ENCODE measurements at places on chromosomes 6 and 20.

DNA sequence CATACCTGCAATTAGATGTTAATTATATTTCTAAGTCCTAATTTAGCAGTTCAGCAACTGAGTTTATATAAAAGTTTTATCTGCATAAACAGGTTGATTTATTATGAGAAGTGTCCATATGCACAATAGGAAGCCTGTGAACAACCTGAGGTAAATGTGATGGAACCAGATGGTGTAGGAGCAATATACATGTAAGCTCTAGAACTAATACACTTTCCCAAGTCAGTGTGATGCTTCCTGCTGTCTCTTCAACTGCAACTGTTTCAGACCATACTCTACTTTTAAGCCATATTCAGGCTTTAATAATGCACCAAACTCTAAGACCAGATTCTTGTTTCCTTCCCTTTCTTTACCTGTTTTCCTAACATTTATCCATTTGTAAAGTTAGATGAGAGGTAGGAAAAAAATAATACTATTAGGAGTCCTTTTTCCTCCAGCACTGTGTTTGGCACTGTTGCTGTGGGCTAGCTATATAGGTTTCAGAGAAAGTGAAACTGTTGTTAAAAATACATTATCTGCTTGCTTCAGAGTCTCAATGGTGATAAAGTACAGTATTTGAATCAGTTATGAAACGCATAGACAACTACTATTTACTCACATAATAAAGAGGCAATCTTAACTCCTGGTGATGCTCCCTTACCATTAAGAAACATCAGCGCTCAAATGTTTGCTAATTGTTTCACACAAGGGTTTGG is 1009.3 kb downstream of the GRIK2 start:
- H3K36me3 ChIP-seq, result no peaks in the 10 kb centered on the region
- no peaks in the 10 kb centered on the region for H3K27me3 ChIP-seq
- DNase-seq, result no peak
- H3K4me3 ChIP-seq, result no peak overlapping the region
- H3K27ac ChIP-seq, result no peak overlapping the region

DNA sequence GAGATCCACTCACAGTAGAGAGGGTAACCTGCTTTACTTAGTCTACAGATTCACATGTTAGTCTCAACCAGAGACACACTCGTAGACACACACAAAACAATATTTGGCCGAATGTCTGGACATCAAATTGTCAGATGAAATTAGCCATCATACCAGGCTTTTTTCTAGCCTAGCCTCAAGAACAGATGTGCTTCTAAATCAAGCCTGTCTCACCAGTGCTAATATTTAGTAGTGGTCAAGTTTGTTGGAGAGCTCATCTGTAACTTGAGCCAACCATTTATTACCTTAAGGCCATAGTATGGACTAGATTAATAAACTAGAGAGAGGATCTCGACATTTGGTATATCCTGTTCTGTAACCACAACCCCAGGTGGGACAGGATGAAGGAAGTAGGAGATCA is 1118.8 kb upstream of the MAP3K7 start:
- DNase-seq, result no peak
- no peaks in the 10 kb centered on the region for H3K27me3 ChIP-seq
- no peak overlapping the region for H3K27ac ChIP-seq

GRCh38 chr6:10792101-10792500 is 44.5 kb downstream of the TMEM14B start:
- DNase-seq, result no peak
- H3K27me3 ChIP-seq, result no peaks in the 10 kb centered on the region
- no peak overlapping the region for H3K4me3 ChIP-seq
- no peaks in the 10 kb centered on the region for H3K4me1 ChIP-seq
- no peaks in the 10 kb centered on the region for H3K36me3 ChIP-seq

- no peak overlapping the region for H3K4me3 ChIP-seq
- 0 out of 2 replicates have a peak, but pooled peaks cover 5% of the 10 kb centered on the region for H3K4me1 ChIP-seq
Measured at GRCh38 chr6:167703347-167703746, 123.4 kb upstream of the AFDN start.

GRCh38 chr20:59779656-59780380 is 153.6 kb downstream of the SYCP2 start:
- no peaks in the 10 kb centered on the region for H3K4me1 ChIP-seq
- no peak for DNase-seq
- no peaks in the 10 kb centered on the region for H3K27me3 ChIP-seq
- no peaks in the 10 kb centered on the region for H3K36me3 ChIP-seq

GRCh38 chr6:70150521-70150920 is 152.4 kb downstream of the COL9A1 start:
- H3K4me3 ChIP-seq, result no peak overlapping the region
- H3K4me1 ChIP-seq, result no peaks in the 10 kb centered on the region
- no peak for DNase-seq
- no peaks in the 10 kb centered on the region for H3K27me3 ChIP-seq
- no peaks in the 10 kb centered on the region for H3K36me3 ChIP-seq

DNA sequence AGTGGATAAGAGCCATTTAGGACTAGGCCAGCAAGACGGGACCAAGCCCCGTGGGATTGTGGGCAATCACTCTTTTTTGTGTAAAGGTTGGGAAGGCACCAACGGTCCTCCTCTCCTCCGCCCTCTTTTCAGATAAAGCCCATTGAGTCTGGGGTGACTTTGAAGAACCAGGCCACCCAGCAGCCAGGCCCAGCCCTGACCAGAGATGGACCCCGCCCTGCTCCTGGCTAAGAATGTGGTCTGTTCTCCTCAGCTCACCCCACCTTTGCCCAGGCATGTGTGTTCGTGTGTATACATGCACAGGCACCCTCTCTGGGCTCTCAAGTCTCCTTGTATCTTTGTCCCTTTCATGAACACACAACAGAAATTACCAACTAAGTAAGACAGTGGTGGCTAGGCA is 9.1 kb downstream of the SDC4 start:
- peaks cover 24% of the 10 kb centered on the region for H3K4me1 ChIP-seq
- no peak overlapping the region for H3K4me3 ChIP-seq
- no peaks in the 10 kb centered on the region for H3K27me3 ChIP-seq
- DNase-seq, result no peak

GRCh38 chr20:20505554-20505953 is 137.7 kb downstream of the INSM1 start:
- no peak for DNase-seq
- no peak overlapping the region for H3K4me3 ChIP-seq
- no peaks in the 10 kb centered on the region for H3K36me3 ChIP-seq
- no peak overlapping the region for H3K27ac ChIP-seq
- no peaks in the 10 kb centered on the region for H3K4me1 ChIP-seq

GRCh38 chr6:152472325-152472724 is 164.8 kb downstream of the SYNE1 start:
- DNase-seq, result no peak
- H3K4me1 ChIP-seq, result no peaks in the 10 kb centered on the region
- H3K4me3 ChIP-seq, result no peak overlapping the region

- no peak overlapping the region for H3K4me3 ChIP-seq
- no peaks in the 10 kb centered on the region for H3K4me1 ChIP-seq
- peaks cover 39% of the 10 kb centered on the region for H3K36me3 ChIP-seq
- no peak for DNase-seq
- H3K27me3 ChIP-seq, result no peaks in the 10 kb centered on the region
- H3K27ac ChIP-seq, result no peak overlapping the region
Measured at GRCh38 chr6:89660981-89661380, 22.4 kb upstream of the LYRM2 start.

- no peaks in the 10 kb centered on the region for H3K36me3 ChIP-seq
- no peak for DNase-seq
- H3K27me3 ChIP-seq, result no peaks in the 10 kb centered on the region
- H3K4me1 ChIP-seq, result no peaks in the 10 kb centered on the region
Measured at GRCh38 chr6:111171577-111172400, 84.5 kb downstream of the SLC16A10 start.

DNA sequence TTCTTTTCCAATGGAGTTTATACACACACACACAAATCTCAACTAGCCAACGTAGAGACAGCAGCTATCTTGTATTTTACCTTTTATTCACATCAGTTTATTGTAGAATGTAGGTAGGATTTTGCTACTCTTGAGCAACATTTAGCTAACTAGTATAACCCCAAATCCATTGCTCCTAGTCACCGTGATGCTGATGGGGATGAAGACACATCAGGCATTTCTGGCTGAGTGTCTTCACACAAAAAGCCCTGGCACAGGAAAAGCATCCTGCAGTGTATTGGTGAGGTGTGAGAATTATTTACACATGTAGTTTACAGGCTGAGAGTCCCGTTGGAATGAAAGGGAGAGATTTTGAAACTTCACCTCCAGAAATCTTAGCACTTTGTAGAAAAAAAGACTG is 65.9 kb upstream of the FBXL4 start:
- H3K4me3 ChIP-seq, result no peak overlapping the region
- no peak overlapping the region for H3K27ac ChIP-seq
- H3K36me3 ChIP-seq, result no peaks in the 10 kb centered on the region
- no peaks in the 10 kb centered on the region for H3K4me1 ChIP-seq
- no peak for DNase-seq

- H3K27me3 ChIP-seq, result no peaks in the 10 kb centered on the region
- no peaks in the 10 kb centered on the region for H3K36me3 ChIP-seq
- no peak overlapping the region for H3K4me3 ChIP-seq
- no peak for DNase-seq
Measured at GRCh38 chr6:16092140-16092539, 36.7 kb upstream of the MYLIP start.

- no peaks in the 10 kb centered on the region for H3K4me1 ChIP-seq
- H3K36me3 ChIP-seq, result no peaks in the 10 kb centered on the region
- DNase-seq, result no peak
- H3K4me3 ChIP-seq, result no peak overlapping the region
- no peaks in the 10 kb centered on the region for H3K27me3 ChIP-seq
Measured at GRCh38 chr6:16568128-16568527, 193.1 kb downstream of the ATXN1 start.

DNA sequence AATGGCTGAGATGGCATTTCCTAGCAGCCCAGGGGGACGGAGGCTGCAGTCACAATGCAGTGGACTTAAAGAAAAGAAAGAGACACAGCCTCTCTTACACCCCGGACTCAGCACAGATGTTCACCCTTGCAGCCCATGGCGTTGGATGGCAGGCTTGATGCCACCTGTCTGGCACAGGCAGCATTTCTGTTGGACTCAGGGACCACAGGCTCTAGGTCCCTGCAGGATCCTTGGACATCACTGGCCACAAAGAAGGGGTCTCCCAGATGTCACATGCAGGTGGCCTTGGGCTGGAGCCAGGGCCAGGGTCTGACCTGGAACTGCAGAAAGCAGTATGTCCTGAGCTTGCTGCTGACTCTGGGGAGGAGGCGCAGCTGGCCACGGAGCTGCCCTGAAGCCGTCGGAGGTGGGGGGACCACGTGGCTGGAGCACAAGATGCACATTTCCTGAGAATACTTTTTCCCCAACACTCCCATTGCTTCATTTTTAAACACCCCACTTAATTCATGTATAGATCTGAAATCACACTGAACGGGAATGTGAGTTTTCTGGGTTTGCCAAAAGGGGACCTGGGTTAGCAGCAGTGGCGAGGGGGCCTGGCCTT is 102.3 kb upstream of the SULF2 start:
- H3K4me1 ChIP-seq, result no peaks in the 10 kb centered on the region
- DNase-seq, result no peak
- no peak overlapping the region for H3K27ac ChIP-seq
- no peaks in the 10 kb centered on the region for H3K27me3 ChIP-seq
- no peak overlapping the region for H3K4me3 ChIP-seq

- H3K4me1 ChIP-seq, result peaks cover 3% of the 10 kb centered on the region
- no peak overlapping the region for H3K4me3 ChIP-seq
- H3K36me3 ChIP-seq, result peaks cover 14% of the 10 kb centered on the region
- no peak for DNase-seq
- no peak overlapping the region for H3K27ac ChIP-seq
Measured at GRCh38 chr20:25301357-25301920, 53.6 kb downstream of the PYGB start.

GRCh38 chr6:45558858-45559257 is 181.1 kb upstream of the SUPT3H start:
- no peak overlapping the region for H3K27ac ChIP-seq
- no peaks in the 10 kb centered on the region for H3K36me3 ChIP-seq
- no peak for DNase-seq
- H3K4me3 ChIP-seq, result no peak overlapping the region
- H3K27me3 ChIP-seq, result no peaks in the 10 kb centered on the region
- no peaks in the 10 kb centered on the region for H3K4me1 ChIP-seq

GRCh38 chr6:148761527-148762011 is 14.7 kb downstream of the UST start:
- no peaks in the 10 kb centered on the region for H3K36me3 ChIP-seq
- DNase-seq, result no peak
- H3K27me3 ChIP-seq, result no peaks in the 10 kb centered on the region

GRCh38 chr6:24927985-24928745 is 7.6 kb downstream of the RIPOR2 start:
- no peak overlapping the region for H3K27ac ChIP-seq
- no peak overlapping the region for H3K4me3 ChIP-seq
- no peak for DNase-seq
- H3K27me3 ChIP-seq, result no peaks in the 10 kb centered on the region
- no peaks in the 10 kb centered on the region for H3K36me3 ChIP-seq
- H3K4me1 ChIP-seq, result peaks cover 7% of the 10 kb centered on the region

DNA sequence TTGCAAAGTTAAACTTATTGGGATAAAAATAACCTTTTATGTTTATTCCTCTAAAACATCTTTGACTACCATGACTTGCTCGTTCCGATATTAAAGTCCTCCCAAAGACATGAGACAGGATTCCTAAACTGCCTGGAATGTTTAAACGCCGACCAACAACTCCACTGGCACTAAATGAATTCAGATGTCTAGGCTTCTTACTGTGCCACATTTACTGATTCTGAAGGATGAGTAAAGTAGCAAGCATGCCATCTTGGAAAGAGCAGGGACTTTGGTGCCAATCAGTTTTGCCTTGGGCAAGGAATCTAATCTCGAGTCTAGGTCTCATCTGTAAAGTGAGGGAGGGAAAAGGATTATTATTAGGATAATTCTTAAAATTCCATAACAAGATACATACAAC is 25.3 kb downstream of the MBOAT1 start:
- no peaks in the 10 kb centered on the region for H3K36me3 ChIP-seq
- H3K27ac ChIP-seq, result no peak overlapping the region
- DNase-seq, result no peak
- H3K27me3 ChIP-seq, result no peaks in the 10 kb centered on the region
- H3K4me3 ChIP-seq, result no peak overlapping the region

DNA sequence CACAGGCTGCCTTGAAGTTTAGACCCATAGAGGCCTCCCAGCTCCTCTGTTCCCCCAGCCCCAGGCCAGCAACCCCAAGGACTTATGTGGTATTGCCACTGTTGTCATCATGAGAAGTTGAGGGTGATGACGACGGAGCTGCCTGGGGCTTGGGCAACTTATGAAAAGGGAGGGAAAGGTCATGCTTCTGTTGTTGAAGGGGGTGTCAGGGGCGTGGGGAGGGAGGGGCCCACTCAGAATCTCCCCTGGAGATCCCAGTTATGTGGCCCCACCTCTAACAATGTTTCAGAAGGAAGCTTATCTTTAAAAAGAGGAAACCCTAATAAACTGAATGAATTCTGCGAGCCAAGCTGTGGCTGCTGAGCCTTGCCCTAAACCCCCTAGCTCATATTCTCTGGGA is 4.2 kb downstream of the ADTRP start:
- no peak overlapping the region for H3K27ac ChIP-seq
- no peak for DNase-seq
- peaks cover 6% of the 10 kb centered on the region for H3K4me1 ChIP-seq
- no peaks in the 10 kb centered on the region for H3K27me3 ChIP-seq

- no peak overlapping the region for H3K4me3 ChIP-seq
- H3K36me3 ChIP-seq, result no peaks in the 10 kb centered on the region
- DNase-seq, result no peak
- no peak overlapping the region for H3K27ac ChIP-seq
Measured at GRCh38 chr6:48101290-48101689, 9.7 kb downstream of the PTCHD4 start.

GRCh38 chr20:41956338-41957074 is 338.3 kb upstream of the CHD6 start:
- H3K4me1 ChIP-seq, result no peaks in the 10 kb centered on the region
- H3K36me3 ChIP-seq, result no peaks in the 10 kb centered on the region
- no peaks in the 10 kb centered on the region for H3K27me3 ChIP-seq
- DNase-seq, result peak; percentile 33
- H3K4me3 ChIP-seq, result no peak overlapping the region

Data from iPS DF 6.9 (cell line).